ENCODE measurements at places on chromosomes 11 and 22.

GRCh38 chr11:31996159-31996881, 94.6 kb upstream of the RCN1 start:
- DNase-seq = no peak

DNA sequence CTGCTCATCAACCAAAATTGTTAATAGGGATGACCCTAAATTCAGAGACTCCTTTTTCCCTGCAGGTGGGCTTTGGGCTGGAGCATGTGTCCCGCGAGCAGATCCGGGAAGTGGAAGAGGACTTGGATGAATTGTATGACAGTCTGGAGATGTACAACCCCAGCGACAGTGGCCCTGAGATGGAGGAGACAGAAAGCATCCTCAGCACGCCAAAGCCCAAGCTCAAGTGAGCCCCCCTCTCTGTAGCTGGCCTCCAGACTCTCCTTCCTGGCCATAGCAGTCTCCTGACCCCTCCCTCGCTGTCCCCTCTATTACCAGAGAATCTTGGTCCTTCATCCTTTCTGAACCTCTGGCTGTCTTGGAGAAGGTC, 47.9 kb upstream of the RAB1B start:
- no peak for DNase-seq

- DNase-seq = no peak
Measured at GRCh38 chr11:62542750-62543567, 3.6 kb downstream of the AHNAK start.

DNA sequence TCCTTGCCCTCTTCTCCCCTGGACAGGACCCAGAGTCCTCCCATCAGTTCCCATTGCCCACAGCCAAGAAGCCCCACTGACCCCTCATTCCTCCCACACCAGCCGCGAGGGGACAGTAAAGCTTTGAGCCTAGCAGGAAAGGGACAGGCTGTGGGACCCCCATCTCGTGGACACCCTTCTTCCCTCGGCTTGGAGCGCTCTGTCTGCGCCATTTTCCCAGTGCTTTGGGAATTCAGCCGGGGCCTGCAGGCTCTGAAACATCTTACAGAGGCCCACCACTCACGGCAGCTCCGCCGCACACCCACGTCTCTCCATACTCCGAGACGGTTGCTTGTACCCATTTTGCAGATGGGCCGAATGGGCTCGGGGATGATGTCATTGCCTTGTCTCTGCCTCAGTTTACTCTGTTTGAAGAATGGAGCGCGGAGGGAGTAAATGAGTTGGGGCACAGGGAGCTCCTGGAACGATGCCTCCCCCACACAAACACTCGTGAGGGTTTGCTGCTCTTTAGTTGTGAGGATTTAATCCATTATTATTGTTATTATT, 447.7 kb downstream of the TBC1D22A start:
- DNase-seq = no peak

- DNase-seq = peak; percentile 42
Measured at GRCh38 chr11:120235024-120235628, 4.8 kb upstream of the POU2F3 start.

GRCh38 chr11:69887841-69888427, 68.7 kb upstream of the FGF3 start:
- DNase-seq = no peak

DNA sequence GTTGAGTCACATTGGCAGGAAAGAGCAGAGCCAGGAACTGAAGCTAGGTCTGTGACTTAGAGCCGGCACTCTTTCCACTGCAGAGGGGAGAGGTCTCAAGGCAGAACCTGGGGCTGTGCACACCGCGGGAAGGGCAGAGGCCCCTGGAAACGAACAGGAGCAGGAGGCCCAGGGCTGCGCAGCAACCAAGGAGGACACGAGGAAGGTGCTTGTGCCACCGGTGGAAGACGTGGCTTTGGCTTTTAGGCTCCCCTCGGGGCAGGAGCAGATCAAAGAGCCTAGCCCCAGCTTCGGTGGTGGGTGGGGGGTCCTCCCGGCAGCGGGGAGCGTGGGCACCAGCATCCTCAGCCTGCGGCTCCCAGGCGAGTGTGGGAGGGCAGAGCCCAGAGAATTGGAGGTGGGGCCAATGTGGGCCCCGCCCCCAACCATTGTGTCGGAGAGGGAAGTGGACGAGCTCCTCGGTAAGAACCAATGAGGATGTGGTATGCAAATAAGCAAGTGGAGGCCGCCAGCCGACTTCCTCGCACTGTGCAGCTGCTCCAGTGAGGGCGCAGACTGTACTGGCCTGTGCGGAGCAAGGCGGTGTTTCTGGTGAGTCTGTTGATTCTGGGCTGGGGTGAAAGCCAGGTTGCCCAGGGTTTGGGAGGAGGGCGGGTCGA, at the start of gene CCDC116:
Gene CCDC116, plus strand, starts transcription at position 524 of the 659 bp plus-strand sequence. CDS start 422 bp downstream, outside the sequence.
- DNase-seq = peak; percentile 59

DNA sequence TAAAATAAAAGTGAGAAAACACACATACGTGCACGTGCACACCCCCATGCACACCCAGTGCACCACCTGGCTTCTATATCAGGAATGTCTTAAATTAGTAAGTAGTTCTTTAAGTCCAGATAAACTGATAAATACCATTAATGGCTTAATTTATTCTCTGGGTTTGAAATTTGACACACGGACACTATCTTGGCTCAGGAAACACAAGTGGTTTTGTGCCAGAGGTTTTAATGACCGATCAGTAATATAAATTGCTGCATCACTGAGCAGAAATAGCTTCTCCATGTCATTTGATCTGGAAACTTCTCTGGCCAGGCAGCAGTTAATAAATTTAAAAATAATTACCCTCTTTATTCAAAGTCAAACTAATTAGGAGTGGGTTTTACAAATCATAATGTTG, 101.5 kb upstream of the NNMT start:
- no peak for DNase-seq

- no peak for DNase-seq
Measured at GRCh38 chr11:27255447-27255828, 107.6 kb downstream of the CCDC34 start.

DNA sequence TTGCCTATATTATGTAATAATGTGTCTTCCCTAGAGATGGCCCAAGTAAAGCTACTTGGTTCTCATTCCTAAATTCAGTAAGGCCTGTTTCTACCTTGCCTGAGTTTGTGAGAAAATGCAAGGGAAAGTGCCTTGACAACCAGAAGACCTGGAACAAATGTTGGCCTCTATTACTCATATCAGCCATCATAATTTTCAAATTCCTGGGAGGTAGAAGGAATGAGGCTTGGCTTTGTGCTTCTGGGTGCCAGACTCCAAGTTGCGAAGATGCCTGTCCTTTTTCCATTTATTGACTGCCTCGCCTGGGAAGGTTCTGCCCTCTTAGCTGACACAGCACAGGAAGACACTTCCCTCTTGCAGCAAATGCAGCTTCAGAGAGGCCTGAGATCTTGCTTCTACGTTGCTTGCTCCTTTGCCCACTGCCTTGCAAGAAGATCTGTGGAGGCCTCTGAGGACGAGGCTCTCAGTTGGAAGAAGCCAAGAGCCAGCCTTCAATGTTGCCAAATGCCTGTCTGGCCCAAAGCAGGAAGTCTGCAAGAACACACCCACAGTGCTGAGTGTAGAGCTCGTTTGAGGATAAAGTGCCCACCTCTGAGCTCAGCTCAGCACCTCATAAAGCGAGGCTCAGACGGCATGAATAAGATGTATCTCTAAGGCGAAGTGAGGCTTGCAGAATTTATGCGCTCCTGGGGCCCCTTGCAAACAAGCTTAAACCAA, 120.1 kb downstream of the GALNT18 start:
- no peak for DNase-seq
